ENCODE measurements at places on chromosomes 16 and 17.

DNA sequence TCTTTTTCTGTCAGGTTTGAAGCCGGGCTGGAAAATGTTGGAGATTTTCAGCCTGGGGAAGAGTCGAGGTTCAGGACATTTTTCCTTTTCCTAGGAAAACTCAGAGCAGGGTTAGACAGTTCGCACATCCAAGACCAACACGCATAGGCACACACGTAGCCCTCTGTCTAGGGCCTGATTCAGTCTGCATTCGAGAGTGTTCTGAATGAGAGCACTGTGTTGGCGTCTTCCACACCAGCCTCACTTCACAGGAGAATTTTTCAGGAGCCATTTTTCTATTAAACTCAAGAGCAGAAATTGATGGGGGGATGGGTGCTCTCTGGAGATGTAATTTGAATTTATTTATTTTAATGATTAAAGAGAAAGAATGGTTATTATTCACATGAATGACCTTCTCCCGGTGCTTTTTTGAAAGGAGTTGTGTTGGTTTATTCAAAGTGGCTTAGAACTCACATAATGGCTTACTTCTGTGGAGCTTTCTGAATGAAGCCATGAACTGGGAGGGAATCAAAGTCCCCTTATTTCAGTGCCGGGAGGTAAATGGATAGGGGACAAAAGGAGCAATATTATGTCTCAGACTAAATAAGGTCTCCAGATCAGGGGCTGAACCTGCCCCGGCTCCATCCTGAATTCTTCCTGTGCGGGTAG is 194.3 kb downstream of the CCDC182 start:
- DNase-seq: no peak

GRCh38 chr16:1494711-1495110 is 1.6 kb downstream of the TELO2 start:
- DNase-seq: no peak

- DNase-seq: no peak
These were observed 11.9 kb upstream of the CLEC18A start for GRCh38 chr16:69938981-69939820.

DNA sequence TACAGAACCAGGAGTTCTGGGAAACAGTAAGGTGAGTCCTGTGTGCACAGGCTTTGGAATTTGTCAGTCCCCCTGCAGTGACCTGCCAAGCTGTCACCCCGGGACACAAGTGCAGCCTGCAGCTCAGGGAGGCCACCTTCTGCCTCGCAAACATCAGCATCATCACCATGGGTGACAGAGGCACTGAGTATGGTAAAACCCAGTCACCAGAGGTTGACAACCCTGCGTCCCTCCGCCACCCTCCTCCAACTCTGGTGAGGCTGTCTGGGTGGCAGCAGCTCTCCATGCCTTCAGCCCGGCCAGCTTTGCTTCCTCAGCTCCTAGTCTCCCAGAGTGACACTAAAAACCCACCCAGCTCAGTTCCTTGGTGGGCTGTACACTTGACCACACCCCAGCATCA is 221.0 kb downstream of the CPPED1 start:
- DNase-seq: no peak

DNA sequence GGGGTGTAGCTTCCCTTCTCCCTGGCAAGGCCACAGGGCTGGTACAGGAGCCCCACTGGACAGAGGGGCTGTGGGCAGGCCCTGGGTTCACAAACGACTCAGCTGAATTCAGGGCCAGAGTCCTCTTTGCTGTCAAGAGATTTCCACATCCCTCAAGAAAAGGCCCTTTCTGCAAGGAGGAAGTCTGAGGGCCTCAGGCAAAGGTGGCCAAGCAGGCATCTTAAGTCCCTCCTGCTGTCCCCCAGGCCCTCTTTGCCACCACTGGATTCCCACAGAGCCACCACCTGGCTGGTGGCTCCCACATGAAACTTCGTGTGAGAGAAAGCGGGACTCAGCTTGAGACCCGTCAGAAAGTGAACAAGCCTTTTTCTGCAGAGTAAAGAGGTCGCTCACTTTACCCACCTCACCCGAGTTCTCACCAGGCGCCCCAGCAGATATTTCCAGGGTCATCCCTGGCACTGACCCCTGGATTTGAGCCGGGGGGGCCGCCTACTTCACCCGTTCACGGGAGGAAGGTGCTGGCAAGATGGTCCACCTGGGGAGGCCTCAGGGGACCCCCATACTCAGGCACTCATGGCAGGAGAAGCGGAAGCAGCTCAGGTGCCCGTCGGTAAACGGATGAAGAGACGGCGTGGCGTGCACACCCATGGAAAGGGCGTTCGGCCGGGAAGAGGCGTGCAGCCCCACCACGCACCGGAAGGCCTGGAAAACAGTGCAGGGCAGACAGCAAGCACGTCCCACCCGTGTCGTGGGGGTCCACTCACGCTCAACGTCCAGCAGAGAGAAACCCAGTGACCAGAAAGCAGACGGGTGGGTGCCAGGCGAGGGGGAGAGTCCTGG is 3.6 kb downstream of the RNF166 start:
- peak; percentile 39 for DNase-seq

GRCh38 chr17:44191941-44192496 is 5.2 kb downstream of the TMUB2 start:
- no peak for DNase-seq

DNA sequence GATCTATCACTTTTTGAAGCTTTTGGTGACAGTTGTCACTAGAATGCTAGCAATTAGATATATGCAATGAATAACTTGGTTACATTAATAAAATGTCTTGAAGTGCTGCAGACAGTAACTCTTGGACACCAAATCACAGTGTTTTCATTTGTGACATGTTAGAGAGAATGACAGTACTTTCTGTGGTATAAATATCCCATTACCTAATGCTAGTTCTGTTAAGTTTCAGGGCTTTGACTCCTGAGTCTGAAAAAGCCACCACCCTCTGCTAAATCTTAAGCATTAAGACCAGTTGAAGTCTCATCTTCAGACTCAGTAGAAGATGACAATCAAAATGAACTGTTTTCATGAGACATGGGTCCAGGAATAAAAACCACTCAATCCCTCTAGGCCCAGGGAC is 10.6 kb upstream of the CPHXL2 start:
- no peak for DNase-seq

- DNase-seq: no peak
These were observed 34.1 kb downstream of the FAM20A start for GRCh38 chr17:68567035-68567434.

DNA sequence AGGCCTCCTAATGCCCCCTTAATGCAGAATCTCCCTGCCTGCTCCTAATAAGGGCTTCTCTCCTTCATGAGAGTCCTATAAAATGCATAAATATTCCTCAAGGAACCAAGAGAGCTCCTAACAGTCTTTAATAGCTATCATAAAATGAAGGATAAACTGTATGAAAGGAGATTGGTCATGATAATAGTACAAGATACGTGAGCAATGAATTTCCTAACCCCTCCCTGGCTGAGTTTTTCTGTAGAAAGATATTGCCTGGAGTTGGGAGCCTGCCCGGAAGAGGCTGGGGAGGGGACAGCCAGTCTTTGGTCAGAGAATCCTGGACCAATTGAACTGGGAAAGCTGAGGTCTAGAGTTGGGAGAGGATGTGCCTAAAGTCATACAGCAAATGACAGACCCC is 321.9 kb upstream of the CDH5 start:
- DNase-seq: no peak
